Endothelial cell (in vitro differentiated cells): ENCODE measurements at places on chromosomes 11 and 22.

DNA sequence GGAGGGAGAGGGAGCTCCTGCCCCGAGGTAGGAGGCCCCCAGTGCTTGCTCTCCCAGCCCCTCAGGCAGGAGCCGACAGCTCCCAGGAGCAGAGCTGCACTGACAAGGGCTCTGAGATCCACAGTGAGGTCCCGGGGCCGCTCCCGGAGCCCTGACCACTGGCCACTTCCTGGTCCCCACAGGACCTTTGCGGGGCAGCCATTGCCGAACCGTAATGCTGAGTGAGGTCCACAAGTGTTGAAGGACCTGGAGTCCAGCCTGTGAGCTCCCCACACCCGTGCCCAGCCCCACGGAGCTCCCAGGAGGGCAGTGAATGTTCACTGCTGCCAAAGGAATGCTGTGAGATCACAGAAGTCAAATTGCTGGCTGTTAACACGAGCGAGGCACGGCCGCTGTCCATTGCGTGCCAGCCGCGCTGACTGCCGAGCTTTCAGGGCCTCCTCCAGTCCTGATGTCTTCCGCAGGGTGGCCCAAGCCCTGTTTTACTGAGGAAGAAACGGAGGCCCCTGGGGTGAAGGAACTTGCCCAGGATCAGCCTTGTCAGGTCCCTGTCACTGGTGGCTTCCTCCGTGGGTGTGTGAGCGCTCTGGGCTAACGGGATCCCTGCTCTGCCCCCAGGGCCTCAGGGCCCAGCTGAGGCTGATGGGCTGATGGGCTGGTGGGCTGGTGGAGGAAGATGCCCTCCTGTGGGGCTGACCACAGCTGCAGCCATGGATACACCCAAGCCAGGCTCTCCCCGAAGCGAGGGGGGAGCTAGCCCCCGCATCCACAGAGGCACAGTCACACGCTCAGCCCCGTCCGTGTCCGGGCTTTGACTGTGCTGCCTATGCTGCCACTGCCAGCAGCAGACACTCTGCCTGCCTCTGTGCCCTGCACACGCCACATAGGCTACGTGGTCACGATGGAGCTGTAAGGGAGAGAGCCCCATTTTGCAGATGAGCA is 70.8 kb downstream of the WNT7B start:
- no peak for DNase-seq

DNA sequence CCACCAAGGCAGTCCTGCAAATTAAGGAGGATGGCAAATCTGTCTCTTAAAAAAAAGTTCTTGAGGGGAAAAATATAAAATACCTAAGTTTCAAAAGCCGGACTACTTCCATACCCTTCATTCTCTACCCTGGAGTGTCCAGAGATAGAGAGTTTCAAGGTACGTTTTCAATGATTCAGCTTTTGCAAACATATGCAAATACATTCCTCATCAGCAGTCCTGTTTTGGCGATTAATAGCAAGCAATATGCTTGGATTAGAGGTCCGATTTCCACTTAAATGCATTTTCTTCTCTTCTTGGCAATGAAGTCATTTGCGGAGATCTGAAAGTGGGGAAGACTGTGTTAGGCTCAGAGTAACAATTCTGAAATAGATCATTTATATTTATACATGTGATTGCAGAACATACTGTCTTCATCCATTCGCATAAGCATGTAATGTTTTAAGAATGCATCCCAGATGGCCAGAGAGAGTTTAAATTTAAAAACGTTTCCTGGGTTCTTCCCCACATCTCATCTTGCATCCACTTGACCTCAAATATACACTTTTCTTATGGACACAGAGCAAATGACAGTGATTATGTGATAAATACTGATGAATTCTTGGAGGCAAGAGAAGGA is 13.8 kb upstream of the TFIP11 start:
- no peak for DNase-seq

DNA sequence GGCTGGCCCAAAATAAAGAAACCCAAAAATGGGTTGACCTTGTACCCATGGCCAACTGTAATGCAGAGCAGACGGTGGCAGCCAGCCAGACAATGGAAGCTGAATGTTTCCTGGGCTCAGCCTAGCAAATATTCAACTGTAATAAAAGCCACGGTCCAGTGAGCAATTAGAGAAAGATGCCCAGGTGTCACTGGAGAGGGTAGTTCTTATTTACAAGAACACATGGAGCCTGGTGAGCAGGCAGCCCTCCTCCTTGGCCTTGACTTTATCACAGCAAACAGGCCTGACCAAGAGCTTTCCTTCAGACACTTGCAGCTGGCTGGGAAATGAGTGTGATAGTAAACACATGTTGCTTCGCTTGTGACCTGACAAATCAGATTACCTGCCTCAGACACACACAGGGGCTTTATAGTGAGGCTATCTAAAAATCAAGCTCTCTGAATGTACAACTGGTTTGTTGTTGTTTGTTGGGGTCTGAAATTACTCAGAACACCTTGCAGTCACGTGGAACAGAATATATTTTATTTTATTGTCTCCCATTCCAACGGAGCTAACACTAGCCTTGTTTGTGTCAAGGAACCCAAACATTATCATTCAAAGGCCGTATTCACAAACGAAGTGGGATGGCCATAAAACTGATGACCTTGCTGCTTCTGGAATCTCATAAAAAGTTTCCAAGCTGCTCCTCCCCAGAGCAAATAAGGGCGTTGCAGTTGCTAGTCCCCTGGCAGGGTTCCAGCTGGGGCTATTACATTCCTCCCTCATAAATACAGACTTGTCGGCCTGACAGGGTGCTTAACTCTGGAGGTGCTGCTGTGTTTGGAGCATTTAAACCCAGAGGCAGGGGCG is 161.1 kb downstream of the BBOX1 start:
- DNase-seq, result no peak

DNA sequence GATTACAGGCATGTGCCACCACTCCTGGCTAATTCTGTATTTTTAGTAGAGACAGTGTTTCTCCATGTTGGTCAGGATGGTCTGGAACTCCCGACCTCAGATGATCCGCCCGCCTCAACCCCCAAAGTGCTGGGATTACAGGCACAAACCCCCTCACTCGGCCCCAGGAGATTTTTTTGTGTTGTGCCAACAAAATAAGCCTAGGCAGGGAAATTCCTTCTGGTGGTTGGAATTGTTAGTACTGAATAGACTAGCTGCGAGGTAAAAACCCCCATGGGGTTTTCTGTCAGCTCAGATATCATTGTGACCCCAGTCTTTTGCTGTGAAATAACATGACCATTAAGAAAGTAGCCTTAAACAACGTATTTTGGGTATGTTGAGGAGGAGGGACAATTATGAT is 144.9 kb downstream of the BCR start:
- no peak for DNase-seq
